Posterior vena cava (tissue), 2 donors: ENCODE measurements at places on chromosomes 1 and 21. TPM values are rescaled to one million over a fixed set of nuclear protein-coding genes. Genes with fewer than 3 reads are reported as not detected.

- DNase-seq: no peak
These were observed at the start of gene CAPN8 for GRCh38 chr1:223665592-223666312. CAPN8 (minus strand) TSS chr1:223665701; CDS start chr1:223665646, 55 bp downstream.

GRCh38 chr1:89911191-89911991 lies 83.5 kb upstream of the ZNF326 start:
- DNase-seq: no peak

GRCh38 chr1:233294913-233295236 lies 650 bp downstream of the PCNX2 start:
- DNase-seq: no peak

- DNase-seq: no peak
These were observed 76.4 kb downstream of the HIVEP3 start for GRCh38 chr1:41842326-41842725.

GRCh38 chr1:106249810-106250209 lies 806.7 kb upstream of the PRMT6 start:
- DNase-seq: no peak

DNA sequence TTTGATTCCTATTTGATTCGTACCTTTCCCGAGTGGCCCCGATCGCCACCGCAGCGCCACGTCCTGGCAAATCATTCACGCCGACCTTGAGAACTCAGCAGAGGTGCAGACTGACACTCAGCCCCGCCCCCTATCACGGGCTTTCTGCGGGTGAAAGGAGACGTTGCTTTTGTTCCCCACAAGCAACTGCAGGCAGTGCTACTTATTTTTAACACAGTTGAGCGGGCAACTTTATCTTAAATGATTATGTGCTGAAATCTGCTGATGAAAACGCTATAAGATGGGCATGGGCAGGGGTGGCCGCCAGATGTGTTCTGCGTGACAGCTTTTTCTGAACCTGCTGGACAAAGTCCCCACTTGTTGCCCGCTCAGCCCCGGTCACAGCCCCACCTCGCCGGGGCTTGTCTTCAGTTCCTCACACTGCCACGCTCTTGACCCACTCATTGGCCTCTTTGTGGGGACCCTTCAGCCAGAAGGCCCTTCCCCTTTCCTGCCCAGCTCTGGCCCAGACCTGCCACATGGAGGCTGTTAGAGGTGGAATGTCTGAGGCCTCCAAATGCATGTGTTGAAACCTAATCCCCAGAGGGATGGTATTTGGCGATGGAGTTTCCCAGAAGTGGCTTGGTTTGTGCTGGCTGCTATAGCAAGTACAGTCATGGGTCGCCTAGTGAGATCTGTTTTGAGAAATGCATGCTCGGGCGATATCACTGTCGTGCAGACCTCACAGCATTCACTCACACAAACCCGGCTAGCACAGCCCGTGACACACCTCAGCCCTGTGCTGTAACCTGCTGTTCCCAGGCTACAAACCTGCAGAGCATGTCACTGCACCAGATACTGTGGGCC lies 15.7 kb upstream of the PDXK start:
- DNase-seq: no peak

DNA sequence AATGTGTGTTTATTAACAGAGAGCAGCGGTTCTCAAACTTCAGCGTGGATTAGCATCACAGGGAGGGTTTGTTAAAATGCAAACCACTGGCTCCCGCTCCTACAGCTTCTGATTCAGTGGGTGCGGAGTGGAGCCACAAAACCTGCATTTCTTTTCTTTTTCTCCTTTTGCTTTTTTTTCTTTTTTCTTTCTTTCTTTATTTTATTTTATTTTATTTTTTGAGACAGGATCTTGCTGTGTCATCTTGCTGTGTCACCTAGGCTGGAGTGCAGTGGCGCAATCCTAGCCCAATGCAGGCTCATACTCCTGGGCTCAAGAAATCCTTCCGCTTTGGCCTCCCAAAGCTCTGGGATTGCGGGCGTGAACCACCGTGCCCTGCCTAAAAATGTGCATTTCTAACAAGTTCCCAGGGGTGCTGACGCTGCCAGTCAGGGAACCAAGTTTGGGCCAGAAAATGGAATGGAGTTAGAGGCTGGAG lies 20.9 kb upstream of the SLC1A7 start:
- no peak for DNase-seq

DNA sequence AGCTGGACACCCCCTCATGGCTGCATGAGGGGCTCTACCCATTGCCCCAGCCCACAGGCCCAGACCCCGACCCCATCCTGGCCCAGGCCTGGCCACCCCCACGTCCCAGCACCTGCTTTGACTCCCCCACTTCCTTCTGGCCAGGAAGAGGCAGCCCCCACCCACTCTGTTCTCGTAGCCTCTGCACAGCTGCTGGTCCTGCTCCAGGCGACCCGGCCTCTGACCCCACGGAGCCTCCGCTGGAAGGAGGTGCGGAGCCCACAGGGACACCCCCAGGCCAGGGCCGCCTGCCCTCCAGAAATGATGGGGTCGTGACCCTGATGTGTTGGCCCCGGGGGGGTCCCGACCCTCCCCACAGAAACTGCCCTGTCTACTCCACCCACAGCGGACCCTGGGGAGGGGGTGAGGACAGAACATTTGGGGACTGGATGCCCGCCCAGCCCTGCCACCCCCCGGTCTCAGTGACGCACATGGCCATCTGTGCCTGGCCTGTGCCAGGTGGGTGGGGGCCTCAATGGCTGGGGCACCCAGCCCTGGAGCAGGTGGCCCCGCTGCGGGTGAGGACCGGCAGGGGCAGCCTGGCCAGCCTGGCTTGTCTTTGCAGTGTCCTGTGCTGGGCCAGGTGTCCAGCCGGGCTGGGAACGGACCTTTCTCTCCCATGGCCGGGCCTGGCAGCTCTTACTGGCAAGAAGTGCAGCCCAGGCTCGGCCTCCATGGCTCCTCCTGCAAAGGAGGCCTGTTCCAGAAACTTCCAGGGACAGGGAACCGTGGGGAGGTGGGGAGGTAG lies 78.6 kb downstream of the MORN1 start:
- no peak for DNase-seq

- DNase-seq: no peak
These were observed 714.4 kb upstream of the NCAM2 start for GRCh38 chr21:20283836-20284235.

DNA sequence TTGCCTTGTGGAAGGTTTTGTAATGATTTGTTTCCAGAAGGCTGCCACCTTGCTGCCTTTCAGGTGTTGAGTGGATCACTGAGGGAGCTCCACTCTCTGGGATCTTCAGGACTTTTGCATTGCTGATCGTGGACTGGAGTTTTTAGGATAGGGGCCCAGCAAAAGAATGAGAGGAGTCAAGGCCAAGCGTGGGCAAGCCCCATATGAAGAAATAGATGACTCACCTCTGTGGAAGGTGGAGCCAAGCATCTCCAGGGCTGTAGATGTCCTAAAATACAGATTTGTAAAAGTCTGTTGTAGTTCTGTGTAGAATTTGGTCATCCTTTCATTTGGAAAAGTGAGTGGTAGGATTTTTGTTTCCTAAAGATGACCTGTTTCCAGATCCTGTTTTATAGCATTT lies 67.0 kb downstream of the ST3GAL3 start:
- no peak for DNase-seq

GRCh38 chr1:47687631-47688460 lies 250.0 kb downstream of the FOXD2 start:
- DNase-seq: no peak

- peak; percentile 70 for DNase-seq
These were observed 8.2 kb downstream of the SIM2 start for GRCh38 chr21:36706951-36707762.

DNA sequence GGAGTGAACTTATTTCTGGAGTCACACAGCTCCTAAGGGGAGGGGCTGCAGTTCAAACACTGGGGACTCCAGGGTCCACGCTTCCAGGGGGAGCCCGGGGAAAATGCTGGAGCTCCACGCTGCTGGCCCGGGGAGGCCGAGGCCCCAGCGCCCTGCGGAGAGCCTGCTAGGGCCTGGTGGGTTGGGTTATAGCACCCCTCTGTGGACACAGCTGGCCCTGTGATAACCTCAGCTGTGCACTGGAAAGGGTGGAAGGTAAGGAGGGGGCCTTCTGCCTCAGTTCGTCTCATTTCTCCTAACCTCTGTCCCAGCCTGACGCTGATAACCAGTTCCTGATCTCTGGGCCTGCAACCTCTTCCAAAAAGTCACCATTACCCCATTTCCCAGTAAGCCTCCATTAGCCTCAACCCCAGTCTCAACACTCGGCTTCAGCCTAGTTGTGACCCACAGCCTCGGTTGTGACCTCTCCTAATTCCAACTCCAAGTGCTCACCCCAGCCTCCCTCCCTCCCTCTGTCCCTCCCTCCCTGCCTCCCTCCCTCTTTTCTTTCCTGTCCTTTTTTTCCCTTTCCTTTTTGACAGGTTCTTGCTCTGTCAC lies 7.1 kb downstream of the NBL1 start:
- peak; percentile 85 for DNase-seq

- no peak for DNase-seq
These were observed 38.9 kb downstream of the DR1 start for GRCh38 chr1:93384656-93385055.

GRCh38 chr1:8902765-8903164 lies 24.3 kb upstream of the ENO1 start:
- DNase-seq: no peak

- no peak for DNase-seq
These were observed 840.9 kb downstream of the LTN1 start for GRCh38 chr21:28151758-28152157.

DNA sequence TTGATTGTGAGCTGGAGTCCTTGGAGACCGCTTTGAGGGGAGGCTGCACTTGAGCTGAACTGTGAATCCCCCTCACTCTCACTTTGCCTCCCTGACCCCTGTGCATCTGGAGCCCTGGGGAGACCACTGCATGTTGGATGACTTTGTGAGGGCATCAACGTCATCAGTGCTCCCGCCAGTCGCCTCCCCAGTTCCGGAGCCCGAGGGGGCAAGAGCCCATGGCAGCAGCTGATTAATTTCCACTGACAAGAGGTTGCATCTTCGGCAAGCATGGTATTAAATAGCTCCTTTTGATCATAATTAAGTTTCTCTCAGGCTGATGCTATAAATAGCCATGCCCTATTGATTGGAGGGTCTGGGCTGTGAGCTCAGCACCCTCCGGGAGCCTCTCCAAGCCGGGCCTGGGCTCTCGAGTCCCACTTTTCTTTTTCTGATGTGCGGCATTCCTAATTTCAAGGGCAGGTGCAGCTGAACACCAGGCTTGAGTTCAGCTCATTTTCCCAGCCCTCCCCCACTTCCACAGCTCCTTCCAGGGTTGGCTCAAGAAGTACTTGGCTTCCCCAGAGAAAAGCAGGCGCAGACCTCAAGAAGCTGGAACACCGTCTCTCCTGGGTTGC lies 33.2 kb downstream of the KCND3 start:
- DNase-seq: peak; percentile 56

GRCh38 chr1:82177192-82177591 lies 376.5 kb downstream of the ADGRL2 start:
- DNase-seq: no peak

DNA sequence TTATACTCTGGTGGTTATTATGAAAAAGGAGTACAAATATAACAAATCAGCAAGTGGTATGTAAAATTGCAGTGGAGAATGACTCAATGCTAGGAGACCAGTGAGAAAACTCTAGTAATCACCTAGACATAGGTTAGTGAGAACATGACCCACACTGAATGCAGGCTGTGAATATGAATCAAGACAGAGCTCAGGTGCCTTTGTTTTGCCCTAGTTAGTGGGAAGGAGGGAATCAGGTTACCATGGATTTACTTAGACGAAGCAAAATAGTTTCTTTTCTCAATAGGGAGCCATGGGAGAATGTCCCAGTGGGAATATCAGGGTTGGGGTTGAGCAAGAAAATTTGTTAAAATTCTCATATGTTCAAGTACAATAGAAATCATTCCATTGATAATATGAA lies 10.6 kb upstream of the GCLM start:
- no peak for DNase-seq

- no peak for DNase-seq
These were observed 24.6 kb upstream of the FCRL3 start for GRCh38 chr1:157725221-157725577.

GRCh38 chr1:114745291-114745690 lies 12.5 kb downstream of the CSDE1 start:
- DNase-seq: no peak

GRCh38 chr1:232669981-232670747 lies 40.2 kb upstream of the SIPA1L2 start:
- DNase-seq: no peak

- DNase-seq: peak; percentile 84
These were observed 77.1 kb downstream of the ITPKB start for GRCh38 chr1:226661965-226662364.

GRCh38 chr21:23130308-23130707 lies 2132.1 kb downstream of the NCAM2 start:
- DNase-seq: no peak

DNA sequence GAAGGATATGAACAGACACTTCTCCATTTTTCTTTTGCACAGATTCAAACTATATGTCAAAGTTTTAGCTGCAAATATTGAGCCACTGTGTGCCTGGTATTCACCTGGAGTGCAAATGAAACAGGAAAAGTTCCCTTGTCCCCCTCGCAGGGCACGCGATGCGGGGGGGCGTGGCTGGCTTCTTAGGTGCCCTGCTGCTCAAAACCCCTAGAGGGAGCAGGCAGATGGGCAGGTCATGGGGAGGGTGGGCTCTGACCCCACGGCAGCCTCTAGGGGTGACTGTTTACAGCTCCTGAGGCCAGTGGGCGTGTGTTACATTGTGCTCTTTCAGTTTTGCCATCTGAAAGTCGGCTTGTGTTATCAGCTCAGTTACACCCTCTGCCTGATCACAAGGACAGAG lies 931.2 kb upstream of the B3GALT2 start:
- DNase-seq: no peak

DNA sequence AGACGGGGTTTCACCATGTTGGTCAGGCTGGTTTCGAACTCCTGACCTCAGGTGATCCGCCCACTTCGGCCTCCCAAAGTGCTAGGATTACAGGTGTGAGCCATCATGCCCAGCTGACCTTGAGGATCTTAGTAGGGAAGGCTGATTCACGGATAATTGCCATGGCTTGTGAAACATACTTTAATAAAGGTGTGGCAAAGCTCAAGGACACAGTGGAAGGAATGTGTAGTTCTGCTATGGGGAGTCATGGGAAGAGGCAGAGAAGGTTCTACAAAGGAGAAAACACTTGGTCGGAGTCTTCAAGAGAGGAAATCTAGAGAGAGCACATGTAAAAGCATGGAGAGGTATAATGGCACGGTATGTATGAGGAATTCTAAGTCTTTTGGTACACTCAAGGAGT lies 12.7 kb upstream of the PTCH2 start:
- DNase-seq: no peak

- peak; percentile 93 for DNase-seq
These were observed 19.6 kb upstream of the TMEM54 start for GRCh38 chr1:32920833-32921232.

KRTAP12-1 gene
- not detected for total RNA-seq

IFI44L gene
- total RNA-seq: 36.4 TPM

KCNJ6 gene
- total RNA-seq: not detected

SLC9C2 gene
- total RNA-seq: not detected

TMEM81 gene
- total RNA-seq: 1.5 TPM

FCER1A gene
- 0.71 TPM for total RNA-seq

ZSWIM5 gene
- 1.9 TPM for total RNA-seq
